Mesenteric fat pad (tissue), 1 donor: ENCODE measurements at places on chromosomes 7 and 10.

DNA sequence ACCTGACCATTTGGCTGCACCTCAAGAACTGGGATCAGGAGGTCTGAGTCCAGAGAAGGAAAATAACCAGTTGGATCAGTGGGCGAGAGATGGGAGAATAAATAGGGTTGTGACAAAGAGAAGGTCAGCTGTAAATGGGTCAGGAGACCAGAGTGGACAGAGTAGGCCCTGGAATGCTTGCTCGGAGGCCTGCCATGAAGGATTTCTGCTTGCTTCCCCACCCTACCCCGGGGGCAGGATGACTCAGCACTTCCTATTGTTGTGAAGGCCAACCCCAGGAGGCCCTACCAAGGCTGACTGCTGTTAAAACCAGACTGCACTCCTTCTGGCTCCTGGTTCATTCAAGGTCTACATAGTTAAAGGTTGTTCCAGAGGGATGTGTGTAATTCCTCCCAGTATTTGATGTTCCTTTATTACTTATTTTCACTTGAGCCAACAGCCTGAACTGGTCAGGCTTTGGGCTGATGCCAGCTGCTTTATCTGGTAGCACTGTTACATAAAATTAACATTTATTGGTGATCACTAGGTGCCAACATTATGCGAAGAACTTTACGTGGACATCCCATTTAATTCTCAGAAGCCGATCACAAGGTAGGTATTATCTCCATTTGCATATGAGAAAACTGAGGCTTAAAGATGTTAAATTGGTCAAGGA is 27.3 kb upstream of the IFRD1 start:
- DNase-seq = no peak

GRCh38 chr7:1992554-1992953 is 240.2 kb downstream of the MAD1L1 start:
- no peak for DNase-seq

- DNase-seq = no peak
Observed at GRCh38 chr7:19690736-19691135, 18.1 kb downstream of the POLR1F start.

GRCh38 chr10:114087255-114087654 is 43.6 kb downstream of the ADRB1 start:
- DNase-seq = no peak

GRCh38 chr10:12723220-12723619 is 278.3 kb downstream of the CCDC3 start:
- no peak for DNase-seq
